CD4-positive, alpha-beta T cell treated with Interleukin-2 at 100 ng/mL for 4 hours (primary cell): ENCODE measurements at places on chromosomes 6 and 20.

DNA sequence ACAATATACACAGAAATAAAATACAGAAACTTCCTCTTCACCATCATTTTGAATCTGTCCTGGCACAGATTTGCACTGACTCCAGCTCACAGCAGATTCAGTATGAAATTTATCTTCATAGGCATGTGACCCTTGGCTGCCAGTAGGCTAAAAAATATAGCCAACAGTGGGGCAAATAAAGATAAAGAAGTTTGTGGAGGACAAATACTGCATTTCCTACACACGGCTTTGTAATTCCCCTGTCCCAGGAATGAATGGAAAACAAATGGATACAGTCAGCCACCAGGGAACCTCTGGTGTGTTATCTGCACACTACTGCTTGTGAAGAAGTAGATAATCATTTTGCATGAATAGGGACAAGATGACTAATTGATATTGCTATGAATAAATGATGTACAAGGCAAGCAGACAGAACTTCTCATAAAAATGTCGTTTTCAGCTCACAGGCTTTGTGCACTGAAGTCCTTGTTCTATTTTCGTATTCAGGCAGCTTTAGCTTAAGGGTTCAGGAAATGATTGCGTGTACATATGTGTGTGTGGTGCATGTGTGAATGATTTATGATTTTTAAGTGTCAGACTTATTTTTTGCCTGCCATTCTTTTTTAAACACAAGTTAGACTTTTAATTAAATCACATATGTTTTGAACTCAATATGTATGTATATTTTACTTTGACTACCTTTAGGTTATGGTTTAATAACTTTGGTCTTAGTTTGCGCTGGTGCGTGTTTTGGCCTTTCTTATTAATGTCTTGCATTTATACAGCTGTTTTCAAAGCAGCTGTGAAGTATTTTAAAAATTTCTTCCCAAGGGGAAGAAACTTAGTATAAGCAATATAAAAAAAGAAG is 543.8 kb upstream of the JAG1 start:
- DNase-seq = no peak

DNA sequence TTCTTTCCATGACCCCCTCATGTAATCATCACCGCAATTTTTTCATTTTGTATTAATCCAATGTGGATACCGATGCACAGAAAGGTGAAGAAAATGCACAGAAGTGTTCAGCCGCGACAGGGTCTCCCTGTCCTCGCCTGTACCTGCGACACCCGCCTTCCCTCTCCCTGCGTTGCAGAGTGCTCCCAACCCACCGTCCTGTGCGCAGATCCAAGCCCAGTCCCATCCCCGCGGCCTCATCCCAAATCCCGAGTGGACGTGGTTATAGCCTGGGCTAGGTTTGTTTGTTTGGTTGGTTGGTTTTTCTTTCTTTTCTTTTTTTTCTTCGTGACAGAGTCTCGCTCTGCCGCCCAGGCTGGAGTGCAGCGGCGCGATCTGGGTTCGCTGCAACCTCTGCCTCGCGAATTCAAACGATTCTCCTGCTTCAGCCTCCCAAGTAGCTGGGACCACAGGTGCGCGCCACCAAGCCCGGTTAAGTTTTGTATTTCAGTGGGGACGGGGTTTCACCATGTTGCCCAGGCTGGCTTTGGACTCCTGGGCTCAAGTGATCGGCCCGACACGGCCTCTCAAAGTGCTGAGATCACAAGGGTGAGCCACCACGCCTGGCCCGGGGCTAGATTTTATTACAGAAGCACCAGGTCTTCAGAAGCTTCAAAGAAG is 536 bp upstream of the RAET1G start:
- DNase-seq = no peak

GRCh38 chr20:40532103-40532502 is 156.9 kb downstream of the MAFB start:
- DNase-seq = no peak

DNA sequence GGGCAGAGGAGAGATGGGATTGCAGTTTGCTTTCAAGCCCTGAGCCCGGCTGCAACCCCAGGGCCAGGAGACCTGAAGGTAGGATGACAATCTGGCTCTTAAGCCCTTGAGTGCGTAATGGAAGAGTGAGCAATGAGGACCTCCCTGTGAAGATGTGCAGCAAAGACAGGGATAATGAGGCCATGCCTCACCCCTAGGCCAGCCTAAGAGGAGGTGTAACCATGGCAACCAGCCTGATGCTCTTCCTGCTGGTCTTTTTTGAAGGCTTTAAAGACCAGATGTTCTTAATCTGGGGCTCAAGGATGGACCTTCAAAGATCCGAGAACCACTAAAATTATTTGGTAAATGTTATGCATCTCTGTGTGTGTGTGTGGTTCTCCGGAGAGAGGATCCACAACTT is 8.2 kb downstream of the ARHGAP40 start:
- DNase-seq = no peak
